ENCODE measurements at places on chromosomes 4 and X.

DNA sequence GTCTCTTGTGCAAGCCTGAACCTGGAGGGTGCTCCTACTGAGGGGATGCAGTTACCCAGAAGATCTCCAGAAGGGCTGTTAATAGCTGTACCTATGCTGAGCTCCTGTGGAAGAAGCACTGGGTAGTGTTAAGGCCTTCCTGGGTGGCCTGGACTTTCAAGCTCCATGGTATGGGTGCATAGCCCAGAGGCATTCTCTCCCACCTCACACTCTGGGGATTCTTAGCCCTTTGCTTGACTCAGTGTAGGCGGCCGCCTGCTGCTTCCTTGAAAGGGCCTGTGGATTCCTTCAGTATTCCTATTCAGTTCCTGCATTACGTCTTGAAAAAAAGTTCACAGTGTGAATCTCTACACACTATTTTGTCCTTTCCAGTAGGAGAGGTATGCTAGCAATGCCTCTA lies 235.7 kb upstream of the MAGEB16 start:
- DNase-seq, result no peak

DNA sequence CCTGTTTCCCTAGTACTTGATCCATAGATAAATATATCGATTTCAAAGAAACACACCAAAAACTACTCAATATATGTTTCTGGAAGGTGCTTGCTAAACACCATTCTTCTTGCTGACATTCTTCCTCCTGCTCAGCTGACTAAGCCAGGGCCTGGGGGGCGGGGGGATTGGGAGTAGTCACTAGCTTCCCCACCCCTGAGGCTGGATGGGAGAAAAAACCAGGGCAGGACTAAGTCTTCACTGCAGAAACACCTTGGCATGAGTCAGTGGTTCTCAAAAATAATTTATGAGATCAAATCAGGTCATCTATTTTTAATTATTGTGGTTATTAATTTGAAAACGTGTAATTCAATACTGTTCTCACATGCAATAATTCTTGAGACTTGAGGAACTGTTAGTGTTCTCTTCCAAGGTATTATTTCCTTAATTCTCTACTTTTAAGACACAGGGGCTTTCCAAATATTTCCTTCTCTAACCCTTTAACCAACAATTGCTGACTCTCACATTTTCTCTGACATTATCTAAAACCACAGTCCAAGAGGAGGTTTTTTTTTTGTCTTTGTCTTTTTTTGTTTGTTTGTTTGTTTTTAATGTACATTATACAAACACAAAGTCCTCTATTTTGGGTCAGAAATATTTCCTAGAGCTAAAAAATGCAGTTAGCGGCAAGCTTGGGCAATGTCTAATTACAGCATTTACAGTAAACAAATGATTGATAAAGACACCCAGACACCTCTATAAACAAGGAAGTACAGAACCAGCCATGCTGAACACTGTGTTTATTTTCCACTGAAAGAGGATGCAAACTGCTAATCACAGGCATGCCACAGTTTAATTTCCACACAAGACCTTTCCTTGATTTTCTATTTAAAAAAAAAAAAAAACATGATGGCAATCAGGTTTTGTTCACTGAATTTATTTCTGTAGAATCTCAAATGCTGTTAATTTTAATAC lies 120.3 kb upstream of the USP9X start:
- no peak for DNase-seq

- no peak for DNase-seq
Measured at GRCh38 chr4:83248486-83248885, 36.1 kb downstream of the COQ2 start.

GRCh38 chr4:32624943-32625603 lies 1904.9 kb downstream of the PCDH7 start:
- DNase-seq, result no peak

DNA sequence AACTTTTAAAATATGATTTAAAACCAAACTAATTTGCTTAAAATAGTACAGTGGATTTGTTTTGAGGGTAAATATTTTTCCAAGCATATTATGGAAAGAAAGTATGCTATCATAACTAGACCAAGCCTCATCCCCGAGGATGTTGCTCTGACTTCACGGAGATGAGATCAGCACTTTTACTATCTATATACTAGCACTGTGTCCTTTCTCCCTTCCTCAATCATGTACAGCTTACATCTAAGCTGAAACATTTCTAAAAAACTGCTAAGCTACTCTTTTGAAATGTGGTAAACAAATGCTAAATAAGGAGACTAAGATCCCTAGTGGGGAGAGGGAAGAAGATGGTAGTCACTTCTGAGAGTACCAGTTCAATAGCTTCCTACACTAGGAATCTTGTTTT lies 23.8 kb downstream of the AMMECR1 start:
- DNase-seq, result no peak

- no peak for DNase-seq
Measured at GRCh38 chr4:35151816-35152572, 1092.3 kb downstream of the ARAP2 start.

DNA sequence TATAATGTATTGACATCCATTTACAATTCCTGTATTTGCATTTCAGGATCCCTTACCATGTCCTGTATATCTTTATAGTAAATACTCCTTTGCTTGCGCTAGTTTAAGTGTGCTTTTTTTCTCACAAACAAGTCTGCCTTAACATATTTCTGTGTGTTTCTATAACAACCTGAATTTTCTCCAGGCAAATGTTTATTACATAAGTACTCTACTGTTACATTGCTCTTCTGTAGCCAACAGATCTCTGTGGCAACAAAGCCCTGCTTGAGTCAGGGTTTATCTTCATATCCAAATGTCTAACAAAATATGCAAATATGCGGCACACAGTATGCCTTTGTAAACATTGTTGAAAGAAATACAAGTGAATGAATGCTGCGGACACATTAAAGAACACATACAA lies 625.5 kb downstream of the TLL1 start:
- DNase-seq, result no peak

GRCh38 chrX:108224218-108224617 lies 132.6 kb downstream of the ATG4A start:
- no peak for DNase-seq

GRCh38 chrX:10103023-10103422 lies 53.8 kb upstream of the CLCN4 start:
- DNase-seq, result no peak
